B cell (primary cell): ENCODE measurements at places on chromosomes 11 and 22.

DNA sequence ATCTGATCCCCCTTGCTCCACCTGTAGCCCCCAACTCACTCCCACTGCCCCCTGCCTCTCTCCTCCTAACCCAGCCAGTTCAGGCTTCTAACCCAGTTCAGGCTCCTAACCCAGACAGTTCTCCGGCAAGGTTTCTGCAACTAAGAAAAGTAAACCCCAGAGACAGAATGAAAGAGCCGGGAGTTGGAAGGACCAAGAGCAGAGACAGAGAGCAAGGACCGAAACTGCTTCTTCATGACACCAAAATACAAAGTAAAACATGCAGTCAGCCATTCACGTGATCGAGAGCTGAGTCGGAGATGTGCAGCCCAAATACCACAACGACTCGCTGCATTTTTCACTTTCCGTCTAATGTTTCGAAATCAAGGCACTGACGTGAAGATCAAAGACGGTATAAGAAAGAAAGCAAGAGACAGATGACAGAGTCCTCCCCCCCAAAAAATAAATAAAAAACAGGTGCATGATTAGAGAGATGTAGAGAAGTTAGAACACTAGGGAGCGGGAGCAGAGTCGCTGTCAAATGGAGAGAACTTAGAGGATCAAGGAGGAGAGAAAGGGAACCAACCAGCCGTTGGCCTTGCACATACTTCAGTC, 884 bp downstream of the IL10RA start:
- DNase-seq = peak; percentile 78

DNA sequence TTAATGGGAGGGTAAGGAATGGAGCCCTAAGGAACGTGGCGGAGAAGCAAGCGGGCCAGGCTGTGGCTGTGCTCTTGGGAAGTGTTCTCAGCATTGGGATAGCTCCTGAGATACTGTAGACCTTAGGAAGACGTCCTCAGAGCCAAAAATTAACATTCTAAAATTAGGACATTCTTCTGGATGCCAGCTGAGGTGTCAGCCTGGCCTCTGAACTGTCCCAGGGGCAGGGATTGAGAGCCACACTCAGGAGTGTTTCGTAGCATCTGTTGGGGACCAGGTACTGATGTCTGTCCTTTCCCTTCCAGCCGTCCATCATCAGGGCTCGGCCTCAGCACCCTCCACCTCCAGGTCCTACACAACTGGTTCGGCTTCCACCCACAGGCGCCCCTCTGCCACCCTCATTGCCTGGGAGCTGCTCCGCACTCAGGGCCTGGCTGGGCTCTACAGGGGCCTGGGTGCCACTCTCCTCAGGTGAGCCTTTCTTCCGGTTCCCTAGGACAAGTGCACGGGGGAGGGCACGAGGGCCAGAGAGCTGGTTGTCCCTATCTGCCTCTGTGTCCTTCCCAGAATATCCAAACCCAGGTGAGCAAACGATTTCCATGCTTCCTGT, 23.6 kb downstream of the SLC25A18 start:
- no peak for DNase-seq

- no peak for DNase-seq
Measured at GRCh38 chr11:14894657-14895598, 2.9 kb upstream of the CYP2R1 start.

DNA sequence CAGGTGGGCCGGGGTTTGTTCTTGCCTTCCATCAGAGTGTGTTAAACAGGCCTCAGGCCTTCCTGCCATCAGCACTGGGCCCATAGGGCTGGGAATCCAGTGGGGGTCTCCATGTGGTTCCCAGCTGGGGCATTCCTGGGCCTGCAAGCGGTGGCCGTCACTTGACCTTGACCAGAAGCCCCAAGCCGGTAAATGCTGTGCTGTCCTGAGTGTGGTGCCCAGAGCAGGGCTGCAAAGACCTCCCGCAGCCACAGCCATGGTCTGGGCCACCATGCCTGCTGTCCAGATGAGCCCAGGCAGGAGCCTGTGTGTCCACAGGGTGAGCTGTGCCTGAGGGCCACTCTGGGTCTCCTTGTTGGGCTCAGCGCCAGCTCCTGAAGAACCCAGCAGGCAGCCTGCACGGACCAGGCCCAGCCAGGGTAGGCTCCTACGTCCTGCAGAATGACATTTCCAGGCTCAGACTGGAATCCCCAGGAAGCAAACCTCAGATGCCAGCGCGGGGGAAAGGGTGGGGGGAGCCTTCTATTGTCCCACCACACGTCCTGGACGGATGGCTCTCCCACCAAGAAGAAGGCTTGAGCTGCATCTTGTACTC, 117.3 kb downstream of the KCNQ1OT1 start:
- DNase-seq = no peak

GRCh38 chr11:126080161-126080941, 17.7 kb upstream of the CDON start:
- DNase-seq = no peak

- no peak for DNase-seq
Measured at GRCh38 chr11:94185416-94186084, 56.9 kb downstream of the PANX1 start.

DNA sequence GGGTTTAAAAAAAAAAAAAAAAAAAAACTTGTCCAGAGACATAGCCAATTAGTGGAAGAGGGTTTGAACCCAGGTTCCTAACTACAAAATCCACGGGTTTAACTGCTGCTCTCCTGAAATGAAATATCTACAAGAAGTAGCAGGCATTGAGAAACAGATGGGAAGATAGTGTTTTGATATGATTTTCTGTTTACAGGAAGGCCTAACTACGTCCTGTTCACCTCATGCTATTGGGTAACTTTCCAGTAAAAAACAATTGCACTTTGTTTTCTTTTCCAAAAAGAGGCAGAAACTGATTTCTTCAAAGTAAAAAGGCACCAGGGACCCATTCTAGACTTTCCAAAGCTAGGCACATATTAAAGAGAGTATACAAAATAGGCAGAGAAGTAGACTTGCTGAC, 5.9 kb upstream of the C11orf91 start:
- DNase-seq = no peak

DNA sequence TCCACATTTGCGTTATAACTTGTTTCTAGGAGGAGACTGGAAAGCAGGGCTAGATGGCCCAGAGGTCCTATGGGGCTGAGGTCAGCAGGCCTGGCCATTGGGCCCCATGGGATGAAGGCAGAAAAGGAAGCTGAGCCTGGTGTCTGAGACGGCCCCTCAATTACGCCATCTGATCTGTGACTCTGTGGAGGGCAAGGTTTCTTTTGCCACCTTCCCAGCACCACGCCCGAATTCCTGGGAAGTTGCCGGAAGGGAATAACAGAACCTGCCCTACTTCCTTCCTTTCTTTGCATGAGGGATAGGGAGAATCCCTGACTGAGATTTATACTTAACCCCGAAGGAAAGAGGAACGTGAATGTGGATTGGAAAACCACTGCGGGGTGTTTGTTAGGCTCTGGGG, 118.1 kb downstream of the MPPED1 start:
- DNase-seq = no peak

- peak; percentile 17 for DNase-seq
Measured at GRCh38 chr11:134008634-134009071, 51.9 kb upstream of the IGSF9B start.

GRCh38 chr22:36197065-36197440, 4.6 kb downstream of the APOL4 start:
- no peak for DNase-seq
